ENCODE measurements at places on chromosomes 6 and 20.

- no peaks in the 10 kb centered on the region for H3K27me3 ChIP-seq
- no peak for ATAC-seq
- no peaks in the 10 kb centered on the region for H3K4me1 ChIP-seq
Measured at GRCh38 chr6:29899281-29899680, 43.1 kb upstream of the HLA-A start.

GRCh38 chr6:113870917-113871316, 13.8 kb downstream of the MARCKS start:
- no peak overlapping the region for H3K27ac ChIP-seq
- ATAC-seq, result no peak
- H3K36me3 ChIP-seq, result no peaks in the 10 kb centered on the region
- H3K4me3 ChIP-seq, result no peak overlapping the region
- H3K4me1 ChIP-seq, result no peaks in the 10 kb centered on the region

DNA sequence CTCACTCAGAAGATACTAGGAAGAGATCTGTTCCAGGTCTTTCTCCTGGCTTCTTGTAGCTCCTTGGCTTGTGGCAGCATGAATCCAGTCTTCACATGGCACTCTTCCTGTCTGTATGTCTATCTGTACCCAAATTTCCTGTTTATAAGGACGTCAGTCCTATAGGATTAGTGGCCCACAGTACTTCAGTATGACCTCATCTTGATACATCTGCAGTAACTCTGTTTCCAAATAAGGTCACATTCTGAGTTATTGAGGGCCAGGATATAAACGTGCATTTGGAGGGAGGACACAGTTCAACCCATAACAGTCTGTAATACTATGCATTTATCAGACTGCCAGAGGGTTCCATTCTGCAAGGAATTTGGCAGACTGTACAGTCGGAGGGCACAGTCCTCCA, 57.6 kb upstream of the DYNLRB1 start:
- ATAC-seq, result no peak
- H3K27ac ChIP-seq, result no peak overlapping the region
- H3K27me3 ChIP-seq, result no peaks in the 10 kb centered on the region
- H3K4me1 ChIP-seq, result no peaks in the 10 kb centered on the region

GRCh38 chr20:40718982-40719729, 30.1 kb upstream of the MAFB start:
- H3K36me3 ChIP-seq, result no peaks in the 10 kb centered on the region
- peaks cover 17% of the 10 kb centered on the region for H3K27me3 ChIP-seq
- H3K27ac ChIP-seq, result no peak overlapping the region
- H3K4me3 ChIP-seq, result no peak overlapping the region

GRCh38 chr6:52712136-52712535, 41.2 kb downstream of the TMEM14A start:
- no peak overlapping the region for H3K4me3 ChIP-seq
- no peaks in the 10 kb centered on the region for H3K4me1 ChIP-seq
- no peaks in the 10 kb centered on the region for H3K36me3 ChIP-seq

- no peaks in the 10 kb centered on the region for H3K36me3 ChIP-seq
- no peak overlapping the region for H3K4me3 ChIP-seq
- no peaks in the 10 kb centered on the region for H3K4me1 ChIP-seq
- no peak for ATAC-seq
Measured at GRCh38 chr6:13471184-13471583, 16.2 kb downstream of the GFOD1 start.

- no peaks in the 10 kb centered on the region for H3K4me1 ChIP-seq
- no peaks in the 10 kb centered on the region for H3K36me3 ChIP-seq
- H3K27ac ChIP-seq, result no peak overlapping the region
- no peak for ATAC-seq
- no peaks in the 10 kb centered on the region for H3K27me3 ChIP-seq
- no peak overlapping the region for H3K4me3 ChIP-seq
Measured at GRCh38 chr6:82298012-82298411, 50.5 kb upstream of the IBTK start.

DNA sequence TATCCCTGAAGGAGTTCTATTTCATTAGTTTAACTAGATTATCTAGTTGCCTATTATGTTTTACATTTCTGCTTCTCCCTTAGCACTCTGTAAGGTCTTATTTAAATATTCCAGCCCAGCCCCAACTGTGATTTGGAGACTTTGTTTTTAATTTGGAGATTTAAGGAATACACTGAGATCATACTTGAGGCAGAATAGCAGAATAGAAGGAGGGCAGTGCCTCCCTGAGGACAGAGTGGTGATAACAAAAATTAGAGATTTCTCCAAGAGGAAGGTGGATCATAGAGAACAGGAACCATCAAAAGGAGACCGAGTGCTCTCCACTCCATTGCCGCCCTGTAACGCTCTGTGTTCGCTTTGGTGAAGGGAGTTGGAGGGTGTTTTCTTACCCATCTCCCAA, 14.8 kb upstream of the CD164 start:
- no peak overlapping the region for H3K4me3 ChIP-seq
- no peak overlapping the region for H3K27ac ChIP-seq
- no peaks in the 10 kb centered on the region for H3K36me3 ChIP-seq
- peak; percentile 66 for ATAC-seq
- no peaks in the 10 kb centered on the region for H3K27me3 ChIP-seq
- no peaks in the 10 kb centered on the region for H3K4me1 ChIP-seq

GRCh38 chr6:45256697-45257695, 71.1 kb upstream of the RUNX2 start:
- H3K36me3 ChIP-seq, result no peaks in the 10 kb centered on the region
- ATAC-seq, result no peak
- no peak overlapping the region for H3K4me3 ChIP-seq
- no peaks in the 10 kb centered on the region for H3K27me3 ChIP-seq

DNA sequence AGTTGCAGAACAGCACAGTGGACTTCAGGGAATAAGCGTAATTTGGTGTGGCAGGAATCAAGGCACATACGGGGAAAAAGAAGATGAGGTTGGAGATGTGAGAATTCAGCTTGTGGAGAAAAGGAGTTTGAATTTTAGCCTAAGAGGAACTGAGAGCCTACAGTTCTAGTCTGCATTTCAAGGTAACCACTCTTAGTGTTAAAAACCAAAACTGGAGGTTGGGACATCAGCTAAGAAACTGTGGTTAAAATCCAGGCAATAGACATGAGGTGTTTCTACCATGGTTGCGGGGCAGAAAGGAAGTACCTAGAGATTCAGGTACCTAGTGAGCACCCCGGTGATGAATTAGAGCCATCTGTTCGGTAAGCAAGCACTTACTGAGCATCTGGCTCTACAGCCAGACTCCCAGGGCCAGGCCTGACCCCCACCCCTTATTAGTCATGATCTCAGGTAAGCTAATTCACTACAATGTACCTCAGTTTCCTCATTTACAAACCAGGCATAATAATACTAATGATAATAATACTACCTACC, 44.4 kb downstream of the FAXC start:
- H3K4me1 ChIP-seq, result peaks cover 14% of the 10 kb centered on the region
- no peak for ATAC-seq
- peaks cover 38% of the 10 kb centered on the region for H3K36me3 ChIP-seq
- H3K4me3 ChIP-seq, result no peak overlapping the region
- no peak overlapping the region for H3K27ac ChIP-seq

DNA sequence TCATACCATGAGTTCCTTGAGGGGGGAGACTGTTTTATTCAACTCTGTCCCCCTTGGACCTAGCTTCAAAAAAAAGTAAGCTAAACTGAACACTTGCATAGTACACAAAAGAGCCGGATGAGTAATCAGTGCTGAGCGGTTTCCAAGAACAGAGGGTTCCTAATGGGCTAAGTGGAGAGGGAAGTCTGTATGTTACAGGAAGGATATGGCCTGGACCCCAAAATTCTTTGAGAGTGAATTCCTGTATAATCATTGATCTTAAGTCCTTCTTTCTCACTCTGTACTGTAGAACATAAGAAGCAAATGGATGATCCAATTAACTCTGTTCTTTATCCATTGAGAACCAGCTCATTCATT, 324.7 kb upstream of the CNR1 start:
- H3K4me3 ChIP-seq, result no peak overlapping the region
- H3K4me1 ChIP-seq, result no peaks in the 10 kb centered on the region
- H3K36me3 ChIP-seq, result no peaks in the 10 kb centered on the region
- H3K27me3 ChIP-seq, result no peaks in the 10 kb centered on the region
- no peak for ATAC-seq

GRCh38 chr6:166929542-166930189, 26.7 kb downstream of the RNASET2 start:
- no peak overlapping the region for H3K27ac ChIP-seq
- peaks cover 48% of the 10 kb centered on the region for H3K36me3 ChIP-seq

- H3K36me3 ChIP-seq, result peaks cover 15% of the 10 kb centered on the region
- peaks cover 17% of the 10 kb centered on the region for H3K27me3 ChIP-seq
- no peak for ATAC-seq
- H3K4me3 ChIP-seq, result no peak overlapping the region
- H3K27ac ChIP-seq, result no peak overlapping the region
- peaks cover 14% of the 10 kb centered on the region for H3K4me1 ChIP-seq
Measured at GRCh38 chr6:107630348-107630977, 140.5 kb downstream of the SOBP start.

DNA sequence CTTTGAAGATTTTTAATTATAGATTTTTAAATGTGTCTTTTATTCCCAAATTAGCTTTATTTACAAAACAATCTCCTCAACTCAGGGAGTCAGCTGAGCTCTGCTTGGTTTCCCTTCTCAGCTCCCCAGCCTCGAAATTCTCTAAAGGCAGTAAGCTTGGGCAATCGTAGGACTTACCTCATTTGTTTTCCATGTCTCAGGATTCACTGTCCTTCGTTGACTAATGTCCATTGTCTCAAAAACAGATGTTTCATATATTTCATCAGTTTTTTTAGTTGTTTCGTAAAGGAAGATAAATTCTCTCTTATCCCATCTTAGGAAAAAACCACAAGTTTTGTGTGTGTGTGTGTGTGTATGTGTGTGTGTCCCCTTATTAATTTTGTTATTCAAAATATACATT, 102.2 kb upstream of the ADGRF1 start:
- no peak overlapping the region for H3K27ac ChIP-seq
- H3K4me1 ChIP-seq, result peaks cover 48% of the 10 kb centered on the region
- peak; percentile 80 for ATAC-seq
- H3K27me3 ChIP-seq, result no peaks in the 10 kb centered on the region

GRCh38 chr20:14197097-14197496, 140.3 kb downstream of the FLRT3 start:
- no peaks in the 10 kb centered on the region for H3K4me1 ChIP-seq
- H3K27me3 ChIP-seq, result no peaks in the 10 kb centered on the region
- no peak overlapping the region for H3K4me3 ChIP-seq
- H3K27ac ChIP-seq, result no peak overlapping the region

DNA sequence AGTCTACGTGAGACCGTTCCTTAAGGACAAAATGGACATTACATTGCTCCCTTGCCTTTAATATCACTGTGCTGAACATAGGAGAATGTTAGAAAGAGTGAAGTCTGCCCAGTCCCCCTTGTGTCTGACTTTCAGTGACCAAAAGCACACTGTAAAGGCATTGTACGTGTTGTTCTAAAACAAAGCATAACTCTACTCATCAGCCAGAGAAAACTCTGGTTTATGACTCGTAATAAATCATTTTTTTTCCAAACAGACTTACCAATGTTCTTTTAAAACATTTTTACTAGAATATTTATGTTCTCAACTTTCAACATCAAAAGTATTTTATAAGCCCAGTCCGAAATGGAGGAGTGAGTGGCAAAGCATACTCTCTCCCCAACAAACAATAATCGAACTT, 262.5 kb downstream of the GJA1 start:
- H3K4me3 ChIP-seq, result no peak overlapping the region
- H3K4me1 ChIP-seq, result no peaks in the 10 kb centered on the region
- no peak overlapping the region for H3K27ac ChIP-seq
- H3K36me3 ChIP-seq, result no peaks in the 10 kb centered on the region

DNA sequence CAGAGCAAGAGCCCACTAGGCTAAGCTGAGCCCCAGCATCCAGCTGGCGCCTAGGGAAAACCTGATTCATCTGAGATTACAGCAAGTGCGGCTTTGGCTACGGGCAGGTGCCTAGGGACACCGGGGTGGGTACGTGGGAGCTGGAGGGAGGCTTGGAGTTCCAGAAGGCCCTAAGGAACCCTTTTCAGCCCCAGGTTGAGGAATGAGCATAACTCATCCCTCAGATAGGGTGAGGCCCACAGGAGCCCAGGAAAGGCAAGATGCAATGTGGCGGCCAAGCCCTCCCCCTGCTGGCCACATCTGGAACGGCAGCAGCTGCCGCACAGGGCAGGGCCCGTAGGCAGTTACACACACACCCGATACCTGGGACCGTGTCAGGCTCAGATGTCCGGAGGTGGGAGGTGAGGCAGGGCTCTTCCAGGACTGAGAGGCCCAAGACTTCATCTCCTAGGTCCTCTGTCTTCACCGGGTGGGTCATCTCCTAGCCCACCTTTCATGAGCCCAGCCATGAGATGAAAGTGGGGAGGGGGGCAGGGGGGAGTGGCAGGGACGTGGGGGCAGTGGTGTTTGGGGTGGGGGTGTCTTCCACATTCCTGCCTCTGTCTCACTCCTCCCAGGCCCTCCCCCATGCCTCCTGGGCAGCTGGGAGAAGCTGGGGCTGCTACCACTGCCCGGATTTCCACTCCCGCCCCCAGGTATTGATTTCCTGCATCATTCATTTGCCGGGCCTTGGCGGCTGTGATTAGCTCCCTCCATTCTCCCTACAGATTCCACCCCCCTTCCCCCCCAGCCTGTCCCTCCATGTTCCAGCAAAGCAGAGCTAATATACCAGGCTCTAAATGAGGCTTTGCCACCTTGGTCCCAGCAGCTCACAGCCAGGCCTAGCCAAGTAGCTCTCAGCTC, 5.5 kb downstream of the MDGA1 start:
- H3K27ac ChIP-seq, result no peak overlapping the region
- peaks cover 3% of the 10 kb centered on the region for H3K27me3 ChIP-seq
- no peaks in the 10 kb centered on the region for H3K36me3 ChIP-seq
- H3K4me3 ChIP-seq, result no peak overlapping the region

- H3K4me1 ChIP-seq, result peaks cover 65% of the 10 kb centered on the region
- H3K4me3 ChIP-seq, result peak overlapping the region; percentile 92
- H3K27ac ChIP-seq, result peak overlapping the region; percentile 99
Measured at GRCh38 chr20:58892932-58893224, 40.4 kb downstream of the GNAS start.

DNA sequence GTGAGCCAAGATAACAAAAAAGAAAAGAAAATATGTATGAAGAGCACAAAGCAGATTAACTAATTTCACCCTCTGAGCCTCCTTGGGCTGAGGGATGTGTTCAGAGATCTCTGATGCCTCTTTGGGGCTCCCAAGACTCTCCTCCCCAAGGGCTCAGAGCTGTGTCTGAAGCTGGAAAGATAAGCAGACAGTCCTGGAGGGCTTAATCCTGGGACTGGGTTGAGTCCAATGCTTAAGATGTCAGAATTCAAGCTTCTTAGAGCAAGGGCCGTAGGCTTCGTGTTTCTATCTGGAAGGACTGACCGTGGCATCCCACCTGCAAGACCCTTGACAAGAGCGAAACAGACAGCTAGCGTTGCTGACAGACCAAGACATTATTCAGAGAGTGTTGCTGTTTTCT, 229.0 kb downstream of the ZMYND8 start:
- H3K4me1 ChIP-seq, result no peaks in the 10 kb centered on the region
- ATAC-seq, result no peak
- H3K27me3 ChIP-seq, result peaks cover 6% of the 10 kb centered on the region
- no peak overlapping the region for H3K4me3 ChIP-seq
- no peaks in the 10 kb centered on the region for H3K36me3 ChIP-seq
- H3K27ac ChIP-seq, result peak overlapping the region; percentile 9

GRCh38 chr6:138240476-138241245, 22.4 kb upstream of the PBOV1 start:
- ATAC-seq, result no peak
- no peaks in the 10 kb centered on the region for H3K36me3 ChIP-seq
- H3K27ac ChIP-seq, result no peak overlapping the region
- no peaks in the 10 kb centered on the region for H3K27me3 ChIP-seq
